ENCODE measurements at places on chromosomes 11 and 22.

DNA sequence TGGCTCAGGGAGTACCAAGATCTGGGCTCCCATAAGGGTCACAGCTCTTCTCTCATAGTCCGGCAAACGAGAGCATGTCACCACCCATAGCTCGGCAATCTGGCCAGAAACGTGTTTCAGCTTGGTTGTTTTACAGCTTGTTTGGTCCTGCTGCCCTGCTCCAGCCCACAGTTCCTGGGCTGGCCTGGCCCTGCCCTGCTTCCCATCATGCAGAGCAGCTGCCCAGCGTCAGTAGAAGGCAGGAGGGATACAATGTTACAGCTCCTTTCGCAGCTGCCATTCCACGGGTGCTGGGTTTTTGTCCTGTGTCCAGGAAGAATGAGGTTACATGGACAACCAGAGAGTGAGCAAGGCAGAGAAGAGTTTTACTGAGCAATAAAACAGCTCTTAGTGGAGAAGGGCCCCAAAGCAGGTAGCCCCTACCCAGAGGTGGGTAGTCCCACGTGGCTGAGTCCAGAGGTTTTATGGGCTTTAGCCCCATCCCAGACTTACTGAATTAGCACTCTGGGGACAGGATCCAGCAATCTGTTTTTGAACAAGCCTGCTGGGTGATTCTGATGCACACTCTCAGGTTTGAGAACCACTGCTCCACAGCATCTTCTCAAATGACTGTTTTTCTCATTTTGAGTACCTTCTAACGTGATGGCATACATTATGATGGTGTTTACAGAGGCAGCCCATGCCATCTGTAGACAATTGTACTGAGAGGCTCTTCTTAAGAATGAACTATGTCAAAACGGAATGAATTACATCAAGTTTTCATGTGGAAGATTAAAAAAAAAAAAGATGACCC lies 5.8 kb upstream of the MS4A18 start:
- H3K4me3 ChIP-seq, result no peak overlapping the region
- DNase-seq, result no peak
- H3K4me1 ChIP-seq, result no peaks in the 10 kb centered on the region
- peaks cover 6% of the 10 kb centered on the region for H3K27me3 ChIP-seq
- no peaks in the 10 kb centered on the region for H3K36me3 ChIP-seq

DNA sequence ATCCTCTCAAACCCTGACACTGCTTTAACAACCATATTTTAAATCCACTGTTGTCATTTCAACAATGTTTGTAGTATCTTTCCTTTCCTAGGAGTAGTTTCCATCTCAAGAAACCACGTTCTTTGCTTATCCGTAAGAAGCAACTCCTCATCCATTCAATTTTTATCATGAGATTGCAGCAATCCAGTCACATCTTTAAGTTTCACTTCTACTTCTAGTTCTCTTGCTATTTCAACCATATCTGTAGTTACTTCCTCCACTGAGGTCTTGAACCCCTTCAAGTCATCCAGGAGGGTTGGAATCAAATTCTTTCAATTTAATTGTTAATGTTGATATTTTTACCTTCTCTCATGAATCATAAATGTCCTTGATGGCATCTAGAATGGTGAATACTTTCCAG lies 22.4 kb downstream of the CCDC82 start:
- DNase-seq, result no peak
- H3K4me3 ChIP-seq, result no peak overlapping the region
- peaks cover 34% of the 10 kb centered on the region for H3K36me3 ChIP-seq
- H3K27me3 ChIP-seq, result no peaks in the 10 kb centered on the region
- H3K4me1 ChIP-seq, result no peaks in the 10 kb centered on the region
- H3K27ac ChIP-seq, result no peak overlapping the region

GRCh38 chr11:104259121-104259610 lies 95.2 kb upstream of the PDGFD start:
- no peaks in the 10 kb centered on the region for H3K4me1 ChIP-seq
- H3K27ac ChIP-seq, result no peak overlapping the region
- no peak overlapping the region for H3K4me3 ChIP-seq
- no peak for DNase-seq
- no peaks in the 10 kb centered on the region for H3K27me3 ChIP-seq

DNA sequence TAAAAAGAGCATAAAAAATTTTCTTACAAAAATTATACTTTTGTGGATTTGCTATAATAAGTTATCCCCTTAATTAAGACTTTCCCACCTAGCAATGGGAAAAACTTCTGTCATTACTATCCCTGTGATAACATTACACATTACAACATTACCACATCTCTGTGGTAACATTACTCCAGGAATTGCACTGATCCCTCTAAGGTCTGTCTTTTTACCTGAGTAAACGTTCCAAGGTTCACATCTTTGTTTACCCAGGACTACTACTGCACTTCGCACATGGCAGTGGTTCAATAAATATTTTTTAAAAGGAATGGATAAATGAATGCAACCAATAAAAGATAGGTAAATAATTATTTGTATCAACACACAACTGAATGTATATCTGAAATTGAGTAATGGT lies 92.4 kb upstream of the NOX4 start:
- H3K36me3 ChIP-seq, result no peaks in the 10 kb centered on the region
- no peak overlapping the region for H3K4me3 ChIP-seq
- no peak overlapping the region for H3K27ac ChIP-seq
- no peaks in the 10 kb centered on the region for H3K4me1 ChIP-seq

GRCh38 chr22:45096256-45096907 lies 67.3 kb upstream of the NUP50 start:
- no peaks in the 10 kb centered on the region for H3K4me1 ChIP-seq
- H3K27ac ChIP-seq, result no peak overlapping the region
- no peaks in the 10 kb centered on the region for H3K36me3 ChIP-seq

GRCh38 chr11:95266751-95267374 lies 35.9 kb upstream of the SESN3 start:
- no peaks in the 10 kb centered on the region for H3K36me3 ChIP-seq
- no peak for DNase-seq
- no peak overlapping the region for H3K27ac ChIP-seq
- H3K4me1 ChIP-seq, result peaks cover 13% of the 10 kb centered on the region
- H3K27me3 ChIP-seq, result peaks cover 5% of the 10 kb centered on the region
